ENCODE measurements at places on chromosomes 3 and 15.
A peak's percentile ranks its signal among the peaks of the same experiment; 100 is the strongest.

- DNase-seq = no peak
Measured at GRCh38 chr3:162525066-162525742, 1028.6 kb downstream of the OTOL1 start.

GRCh38 chr15:38609097-38609738, 44.6 kb upstream of the RASGRP1 start:
- no peak for DNase-seq

DNA sequence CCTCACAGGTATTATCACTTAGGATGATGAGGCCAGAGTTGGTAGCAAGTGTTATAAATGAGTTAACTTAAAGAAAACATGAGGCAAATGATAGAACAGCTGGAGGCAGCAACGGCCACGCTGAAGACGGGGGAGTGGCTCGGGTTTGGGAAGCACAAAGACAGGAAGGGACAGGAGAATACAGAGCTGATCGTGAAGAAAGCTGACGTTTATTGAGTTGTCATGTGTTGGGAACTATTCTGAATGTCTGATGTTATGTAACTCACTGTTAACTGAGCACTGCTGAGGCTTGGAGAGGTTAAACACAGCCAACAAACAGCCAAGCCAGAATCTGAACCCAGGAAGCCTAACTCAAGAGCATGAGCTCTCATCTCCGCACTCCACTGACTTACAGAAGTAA, 42.3 kb downstream of the FGD5 start:
- DNase-seq = no peak

GRCh38 chr3:127964816-127965215, 49.8 kb downstream of the KBTBD12 start:
- DNase-seq = no peak

- DNase-seq = no peak
Measured at GRCh38 chr15:42788725-42789124, 51.8 kb upstream of the CDAN1 start.

DNA sequence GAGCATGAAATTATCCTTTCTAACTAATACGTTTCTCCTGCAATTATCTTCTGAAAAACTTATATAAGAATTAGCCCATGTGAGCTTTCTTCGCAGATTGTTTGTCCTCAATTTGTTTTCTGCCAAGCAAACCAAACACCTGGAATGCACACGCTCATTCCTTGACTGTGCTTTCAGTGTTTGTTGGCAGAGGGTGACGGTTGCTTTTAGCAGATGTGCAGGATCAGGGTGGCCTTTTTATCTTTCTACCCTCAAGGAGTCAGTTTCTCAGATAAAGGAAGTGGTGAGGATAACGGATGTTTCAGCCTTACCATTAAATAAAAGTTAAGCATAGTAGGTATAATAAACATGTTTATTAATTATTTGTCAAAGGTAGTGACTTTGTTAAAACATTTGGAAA, 15.2 kb downstream of the ARPP21 start:
- DNase-seq = no peak

GRCh38 chr3:57078635-57079473, 18.4 kb downstream of the SPATA12 start:
- DNase-seq = no peak

- DNase-seq = no peak
Measured at GRCh38 chr15:48143856-48144255, 23.1 kb downstream of the SLC24A5 start.

DNA sequence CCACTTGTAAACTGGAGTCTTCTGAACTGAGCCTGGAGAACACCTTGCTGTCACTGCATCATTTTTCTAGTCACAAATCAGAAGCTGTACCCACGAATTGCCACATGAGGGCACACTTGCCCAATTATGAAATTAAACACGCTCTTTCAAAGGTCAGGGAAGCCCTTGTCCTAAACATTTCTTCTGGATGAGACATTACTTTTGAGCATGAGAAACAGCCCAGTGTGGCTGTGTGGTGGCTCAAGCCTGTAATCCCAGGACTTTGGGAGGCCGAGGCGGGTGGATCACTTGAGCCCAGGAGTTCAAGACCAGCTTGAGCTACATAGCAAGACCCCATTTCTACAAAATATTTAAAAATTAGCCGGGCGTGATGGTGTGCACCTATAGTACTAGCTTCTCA, 27.5 kb upstream of the CFAP161 start:
- peak; percentile 42 for DNase-seq

DNA sequence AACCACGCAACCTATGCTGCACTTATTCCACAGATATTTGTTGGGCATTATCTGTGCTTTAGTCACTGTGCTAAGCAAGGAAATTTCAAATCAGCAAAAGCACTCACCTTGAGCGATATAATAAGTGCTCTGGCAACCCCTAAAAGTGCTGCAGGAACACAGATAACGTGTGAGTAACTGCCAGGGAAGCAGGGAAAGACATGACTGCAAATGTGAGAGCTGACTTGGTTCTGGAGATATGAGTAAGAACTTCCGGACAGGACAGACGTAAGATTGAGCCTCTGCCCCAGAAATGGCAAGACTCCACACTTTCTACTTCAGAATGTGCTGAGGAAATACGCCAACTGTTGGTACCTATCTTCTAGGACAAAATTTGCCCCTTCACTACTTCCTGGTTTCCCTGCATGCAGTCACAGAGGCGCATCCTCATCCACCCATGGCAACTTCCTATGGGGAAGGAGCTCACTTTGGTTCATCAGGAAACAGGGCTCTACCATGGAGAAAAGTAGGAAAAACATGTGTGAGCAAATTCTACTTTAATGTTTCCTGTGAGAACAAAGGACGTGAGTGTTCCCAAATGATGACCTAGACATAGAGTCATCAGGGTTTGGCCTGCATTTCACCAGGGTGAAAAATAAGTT, 41.7 kb downstream of the AQP9 start:
- no peak for DNase-seq

DNA sequence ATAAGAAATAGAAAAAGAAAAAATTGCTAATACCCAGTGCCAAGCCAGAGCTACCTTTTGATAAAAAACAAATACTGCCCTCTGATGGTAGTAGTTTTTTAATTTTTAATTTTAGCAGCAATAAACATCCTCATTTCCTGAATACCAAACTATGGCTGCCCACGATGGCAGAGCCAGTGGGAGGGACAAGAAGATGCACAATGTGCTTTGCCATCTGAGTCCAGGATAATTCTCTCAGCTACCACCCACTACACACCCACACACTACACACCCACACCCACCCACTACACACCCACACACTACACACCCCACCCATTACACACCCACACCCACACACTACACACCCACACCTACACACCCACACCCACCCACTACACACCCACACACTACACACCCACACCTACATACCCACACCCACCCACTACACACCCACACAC, 17.8 kb downstream of the CEP19 start:
- DNase-seq = no peak

DNA sequence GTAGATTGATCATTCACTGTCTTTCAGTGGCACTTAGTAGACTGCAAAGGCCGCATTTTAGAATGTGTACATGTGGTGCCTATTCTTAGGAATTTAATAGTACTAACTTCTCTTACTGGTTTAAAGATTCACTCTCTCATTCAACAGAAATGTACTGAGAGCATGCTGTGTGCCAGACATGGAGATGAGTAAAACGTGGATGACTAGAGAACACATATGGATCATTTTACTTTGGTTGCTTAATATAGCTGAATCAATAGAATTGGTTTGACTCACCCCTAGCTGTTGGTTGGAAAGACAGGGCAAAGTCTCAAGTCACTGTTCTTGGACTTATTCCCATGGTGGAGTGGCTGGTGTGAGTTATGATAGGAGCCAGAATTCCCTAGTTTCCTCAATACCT, 109.1 kb upstream of the TNFAIP8L3 start:
- no peak for DNase-seq

DNA sequence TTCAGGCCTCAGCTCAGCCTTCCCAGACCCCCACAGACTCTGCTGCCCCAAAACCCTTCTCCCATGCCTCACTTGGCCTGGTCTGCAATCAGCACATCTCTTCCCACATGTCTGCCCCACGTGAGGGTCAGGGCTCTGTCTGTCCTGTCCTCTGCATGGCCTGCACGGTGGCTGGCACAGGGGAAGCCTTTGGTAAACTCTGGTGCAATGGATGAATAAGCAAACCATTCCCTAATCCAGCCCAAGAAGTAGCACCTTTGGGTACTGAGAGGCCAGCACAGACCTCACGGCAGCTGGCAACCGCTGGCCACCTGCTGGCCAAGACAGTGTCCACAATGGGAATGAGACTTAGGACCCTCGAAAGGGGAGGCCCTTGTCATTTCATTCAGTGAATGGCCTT, 27.7 kb downstream of the ABTB1 start:
- no peak for DNase-seq

DNA sequence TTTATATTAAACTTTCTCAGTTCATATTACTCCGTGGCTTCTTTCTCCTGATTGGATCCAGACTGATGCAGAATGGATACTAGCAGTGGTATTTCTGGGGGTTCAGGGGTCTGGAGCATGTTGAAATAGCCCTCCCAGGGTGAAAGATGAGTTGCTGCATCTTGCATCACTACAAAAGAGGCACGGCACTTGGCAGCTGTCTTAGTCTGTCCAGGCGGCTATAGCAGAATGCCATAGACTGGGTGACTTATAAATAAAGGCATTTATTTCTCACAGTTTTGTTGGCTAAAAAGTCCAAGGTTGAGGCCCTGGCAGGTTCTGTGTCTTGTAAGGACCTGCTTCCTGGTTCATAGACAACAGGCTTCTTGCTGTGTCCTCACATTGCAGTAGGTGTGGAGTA, 660 bp upstream of the BCL2L10 start:
- no peak for DNase-seq

DNA sequence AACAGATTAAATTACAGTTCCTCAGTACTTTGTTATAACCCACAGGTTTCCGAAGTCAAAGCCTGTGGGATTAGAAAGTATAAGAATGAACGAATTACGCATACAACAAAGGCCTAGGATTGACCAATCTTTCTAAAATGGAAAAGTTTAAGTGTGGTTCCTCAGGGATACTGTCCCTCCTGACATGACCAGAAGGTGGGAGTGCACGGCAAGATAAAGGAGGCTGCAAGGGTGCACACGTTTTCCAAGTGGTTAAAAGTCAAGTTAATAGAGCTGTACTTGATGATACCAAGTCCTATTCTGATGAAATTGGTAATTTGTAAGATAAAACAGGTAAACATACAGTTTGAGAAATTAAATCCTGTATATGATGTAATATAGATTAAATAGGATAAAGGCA, 96.2 kb downstream of the ALDH1A2 start:
- DNase-seq = no peak

DNA sequence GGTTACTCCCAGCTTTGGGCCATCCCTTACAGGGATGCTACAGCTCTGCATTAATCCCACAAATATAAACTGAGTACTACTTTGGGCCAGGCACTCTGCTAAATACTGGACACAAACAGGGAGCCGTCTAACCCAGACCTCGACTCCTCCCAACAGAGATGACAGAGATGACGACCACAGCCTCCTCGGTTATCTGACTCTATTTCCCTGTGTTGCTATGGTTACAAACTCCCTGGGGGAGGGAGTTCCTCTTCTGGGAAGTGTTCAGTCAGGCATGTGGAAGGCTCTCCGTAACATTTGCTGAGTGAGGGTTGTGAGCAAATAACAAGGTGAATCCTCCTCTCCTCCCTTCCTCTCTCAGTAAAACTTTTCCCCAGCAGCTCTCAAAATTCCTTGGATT, 6.7 kb upstream of the CMTM7 start:
- DNase-seq = no peak

GRCh38 chr15:62647202-62647842, 395.2 kb upstream of the TPM1 start:
- DNase-seq = peak; percentile 45

GRCh38 chr15:39781147-39781966, 1.3 kb downstream of the FSIP1 start:
- DNase-seq = no peak

- no peak for DNase-seq
Measured at GRCh38 chr3:160108362-160108761, 116.9 kb upstream of the C3orf80 start.

DNA sequence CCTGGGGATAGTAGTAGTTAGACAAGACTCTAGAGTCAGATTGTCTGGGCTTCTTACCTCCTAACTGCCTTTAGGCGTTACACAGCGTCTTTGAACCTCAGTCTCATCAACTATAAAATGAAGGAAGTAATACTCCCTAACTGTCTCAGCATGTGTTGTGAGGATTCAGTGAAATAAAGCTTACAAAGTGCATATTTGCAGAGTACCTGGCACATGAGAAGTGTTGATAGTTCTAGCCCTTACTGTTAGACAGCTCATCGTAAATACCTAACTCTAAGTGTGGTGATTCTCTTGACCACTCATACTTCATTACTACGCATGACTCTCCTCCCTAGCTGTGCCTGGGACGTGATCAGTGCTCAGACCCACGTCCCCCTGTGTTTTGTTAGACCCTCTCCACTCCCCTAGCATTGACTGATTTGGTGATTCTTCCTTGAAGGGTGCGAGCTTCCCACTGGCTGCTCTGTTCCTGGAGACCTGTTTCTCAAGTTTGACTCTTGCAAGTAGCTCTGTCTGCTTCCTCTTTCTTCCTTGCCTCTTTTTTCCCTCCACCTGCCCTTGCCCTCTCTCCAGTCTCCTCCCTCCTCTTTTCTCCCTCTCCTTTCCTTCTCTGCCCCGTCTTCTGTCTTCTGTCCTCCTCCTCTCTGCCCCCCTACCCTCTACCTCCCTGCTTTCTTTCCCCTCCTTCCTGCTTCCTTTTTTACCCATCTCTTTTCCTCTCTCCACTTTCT, 124.2 kb downstream of the SLC25A26 start:
- no peak for DNase-seq

- DNase-seq = no peak
Measured at GRCh38 chr3:10173926-10174435, 9.3 kb downstream of the IRAK2 start.

DNA sequence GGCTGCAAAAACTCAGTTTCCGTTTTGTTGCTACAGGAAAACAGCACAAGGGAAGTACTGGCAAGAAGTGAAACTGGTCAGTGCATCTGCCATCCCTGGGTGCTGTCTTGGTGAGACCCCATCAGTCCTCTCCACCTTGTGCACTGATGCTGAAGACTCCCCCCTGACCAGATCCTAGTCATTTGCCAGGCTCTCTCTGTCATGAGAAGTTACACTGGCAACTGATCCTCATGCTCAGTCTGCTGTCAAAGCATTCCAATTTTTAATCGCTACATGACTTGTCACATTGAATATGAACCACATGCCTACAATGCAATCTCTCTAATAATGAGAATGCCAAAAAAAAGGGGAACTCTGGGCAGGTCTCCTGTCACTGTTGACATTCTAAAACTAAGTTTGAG, 296.5 kb downstream of the ZIC1 start:
- DNase-seq = no peak

GRCh38 chr15:99556011-99556410, 9.8 kb upstream of the MEF2A start:
- DNase-seq = no peak

- DNase-seq = no peak
Measured at GRCh38 chr3:31184261-31185061, 290.0 kb upstream of the GADL1 start.

DNA sequence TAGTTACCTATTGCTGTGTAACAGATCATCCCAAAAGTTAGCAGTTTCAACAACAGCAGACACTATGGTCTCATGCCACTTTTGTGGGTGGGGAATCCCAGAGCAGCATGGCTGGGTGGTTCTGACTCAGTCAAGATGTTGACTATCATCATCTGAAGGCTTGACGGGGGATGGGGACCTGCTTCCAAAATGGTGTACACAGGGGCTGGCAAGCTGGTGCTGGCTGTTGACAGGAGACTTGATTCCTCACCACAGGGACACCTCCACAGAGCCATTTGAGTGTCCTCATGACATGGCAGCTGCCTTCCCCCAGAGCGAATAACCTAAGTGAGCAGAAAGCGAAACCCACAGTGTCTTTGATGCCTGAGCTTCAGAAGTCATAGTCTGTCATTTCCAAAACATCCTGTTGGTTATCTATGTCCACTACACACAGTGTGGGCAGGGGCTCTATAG, 19.1 kb downstream of the DNAJB8 start:
- no peak for DNase-seq

GRCh38 chr3:35746492-35746891, 107.2 kb downstream of the ARPP21 start:
- no peak for DNase-seq

All from CMK (cell line).